Right kidney (tissue), 9 donors: ENCODE measurements at places on chromosomes 7 and 10.

DNA sequence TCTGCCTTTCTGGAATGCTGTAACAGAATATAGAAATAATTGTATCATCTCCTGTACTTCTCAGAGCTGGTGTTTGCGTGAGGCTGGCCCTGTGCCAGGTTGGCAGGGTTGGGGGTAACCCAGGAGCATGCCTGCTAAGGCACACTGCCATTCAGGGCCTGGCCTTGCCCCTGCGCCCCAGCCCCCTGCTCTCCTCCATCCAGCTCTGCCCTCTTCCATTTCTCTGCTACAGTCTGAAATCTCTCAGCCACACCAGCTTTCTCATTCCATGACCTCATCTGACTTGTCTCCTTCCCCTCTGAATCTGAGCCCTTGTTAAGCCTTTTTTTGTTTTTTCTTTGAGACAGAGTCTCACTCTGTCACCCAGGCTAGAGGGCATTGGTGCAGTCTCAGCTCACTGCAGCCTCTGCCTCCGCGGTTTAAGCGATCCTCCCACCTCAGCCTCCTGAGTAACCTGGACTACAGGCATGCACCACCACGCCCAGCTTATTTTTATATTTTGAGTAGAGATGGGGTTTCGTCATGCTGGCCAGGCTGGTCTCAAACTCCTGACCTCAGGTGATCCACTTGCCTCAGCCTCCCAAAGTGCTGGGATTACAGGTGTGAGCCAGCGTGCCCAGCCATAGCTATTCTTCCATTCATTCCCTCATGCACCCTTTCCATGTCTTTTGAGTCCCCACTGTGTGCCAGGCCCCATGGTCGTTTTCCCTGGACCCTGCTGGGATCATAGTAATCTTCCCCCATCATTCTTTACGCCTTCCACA is 206.8 kb downstream of the CUX1 start:
- DNase-seq = no peak

- no peak for DNase-seq
Observed at GRCh38 chr7:3942816-3943745, 642.0 kb downstream of the SDK1 start.

- DNase-seq = no peak
Observed at GRCh38 chr7:17021205-17021604, 139.4 kb upstream of the AGR3 start.

- peak; percentile 57 for DNase-seq
Observed at GRCh38 chr7:155489862-155490696, 32.1 kb downstream of the EN2 start.

- DNase-seq = no peak
Observed at GRCh38 chr10:35667971-35668370, 25.9 kb upstream of the FZD8 start.

DNA sequence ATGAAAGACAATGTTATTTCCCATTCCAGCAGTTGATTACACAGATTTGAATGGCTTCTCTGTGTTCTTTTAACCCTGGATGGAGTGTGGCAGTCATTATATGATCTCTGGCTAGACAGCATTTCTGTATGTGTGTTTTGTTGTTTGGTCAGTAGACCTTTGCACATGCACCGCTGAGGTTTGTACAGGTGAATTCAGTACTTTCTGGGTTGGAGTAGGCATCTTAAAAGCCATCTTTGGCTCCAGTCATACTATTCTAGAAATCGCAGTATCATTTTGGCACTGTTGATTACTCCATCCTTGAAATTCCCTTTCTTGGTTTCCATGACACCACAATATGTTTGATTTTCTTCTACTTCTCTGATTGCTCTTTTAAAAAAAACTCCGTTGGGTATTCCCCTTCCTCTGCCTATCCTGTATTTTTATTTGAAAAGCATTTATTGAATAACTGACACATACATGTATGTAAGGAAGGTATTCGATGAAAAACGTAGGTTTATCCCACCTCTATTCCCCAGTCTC is 29.9 kb downstream of the TAS2R41 start:
- no peak for DNase-seq

GRCh38 chr10:93106631-93107072 is 33.0 kb downstream of the CYP26A1 start:
- no peak for DNase-seq

DNA sequence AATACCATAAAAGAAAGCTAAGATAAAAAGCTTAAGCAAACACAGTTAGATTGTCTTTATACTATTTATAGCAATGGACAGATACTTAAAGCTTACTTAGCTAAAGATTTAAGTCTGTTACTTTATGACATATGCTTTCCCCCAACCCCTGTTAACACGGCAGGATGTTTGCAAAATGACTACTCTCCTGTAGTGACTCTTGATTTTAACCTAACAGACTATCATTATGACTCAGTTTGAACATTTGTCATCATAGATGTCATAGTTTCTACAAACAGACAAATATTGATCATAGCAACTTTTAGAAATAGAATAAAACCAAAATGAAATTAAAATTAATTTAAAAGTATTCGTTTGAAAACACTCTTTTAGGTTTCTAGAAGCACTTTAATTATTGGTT is 7.8 kb upstream of the COMMD3 start:
- DNase-seq = no peak

DNA sequence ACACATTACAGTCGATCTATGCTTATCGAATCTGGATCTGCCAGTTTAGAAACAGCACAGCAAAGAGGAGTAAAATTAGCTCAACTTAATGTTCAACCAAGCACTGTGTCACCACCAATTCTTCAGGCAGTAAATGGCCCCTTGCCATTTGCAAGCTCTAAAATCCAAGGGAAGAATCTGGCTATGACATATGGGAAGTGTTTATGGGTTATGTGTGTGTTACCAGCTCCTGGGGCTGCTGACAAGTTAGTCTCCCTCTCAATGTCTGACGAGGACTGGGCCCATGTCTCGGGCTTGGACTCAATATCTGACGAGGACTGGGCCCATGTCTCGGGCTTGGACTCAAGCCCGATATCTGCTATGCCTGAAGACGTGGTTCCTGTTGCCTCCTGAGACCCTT is 5.7 kb upstream of the ITIH2 start:
- DNase-seq = no peak

DNA sequence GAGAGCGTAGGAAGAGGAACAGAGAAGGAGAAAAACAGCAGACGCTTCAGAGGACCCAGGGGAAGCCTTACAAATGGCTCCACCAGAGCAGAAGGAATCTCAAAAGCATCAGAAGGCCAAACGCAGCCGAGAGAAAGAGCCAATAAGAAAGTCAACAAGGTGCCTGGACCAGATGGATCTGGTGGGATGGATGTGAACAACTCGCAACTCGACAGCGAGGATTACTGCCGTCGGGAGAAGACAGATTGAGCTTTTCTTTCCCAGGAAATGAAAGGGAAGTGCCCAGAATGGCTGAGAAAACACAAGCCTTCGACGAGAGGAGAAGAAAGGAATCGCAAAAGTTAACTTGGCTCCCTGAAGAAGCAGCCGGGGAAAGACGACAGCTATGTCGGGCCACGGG is 132.8 kb upstream of the MGMT start:
- no peak for DNase-seq

DNA sequence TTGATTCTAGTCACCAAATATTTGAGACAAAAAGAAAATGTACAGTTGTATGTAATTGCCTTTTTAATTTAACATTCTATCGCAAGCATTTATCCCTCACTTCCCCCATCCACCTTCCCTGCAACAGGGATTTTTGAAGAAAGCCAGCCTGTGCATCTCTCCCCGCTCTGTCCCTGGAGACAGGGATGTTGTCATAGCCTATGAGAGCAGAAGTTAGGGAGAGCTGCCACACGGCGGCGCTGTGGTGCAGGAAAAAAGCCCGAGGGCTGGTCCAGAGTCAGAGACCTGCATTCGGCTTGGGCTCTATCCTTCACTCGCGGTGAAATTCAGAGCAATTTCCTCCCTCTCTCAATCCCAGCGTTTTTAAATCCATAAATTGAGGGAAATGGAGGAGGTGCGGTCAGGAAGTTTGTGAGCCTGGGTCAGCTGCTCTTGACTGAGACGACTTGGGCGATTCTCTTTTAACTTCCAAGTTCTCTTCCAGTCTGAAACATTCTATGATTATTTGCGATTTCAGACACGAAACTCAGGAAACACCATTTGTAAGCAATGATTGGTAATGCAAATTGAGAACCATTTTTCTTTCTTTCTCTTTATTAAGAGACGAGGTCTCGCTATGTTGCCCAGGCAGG is 17.5 kb downstream of the HKDC1 start:
- DNase-seq = peak; percentile 65

GRCh38 chr10:58909881-58910280 is 266.6 kb upstream of the PHYHIPL start:
- no peak for DNase-seq
